Central memory CD4-positive, alpha-beta T cell (primary cell): ENCODE measurements at places on chromosomes 6 and 20.

DNA sequence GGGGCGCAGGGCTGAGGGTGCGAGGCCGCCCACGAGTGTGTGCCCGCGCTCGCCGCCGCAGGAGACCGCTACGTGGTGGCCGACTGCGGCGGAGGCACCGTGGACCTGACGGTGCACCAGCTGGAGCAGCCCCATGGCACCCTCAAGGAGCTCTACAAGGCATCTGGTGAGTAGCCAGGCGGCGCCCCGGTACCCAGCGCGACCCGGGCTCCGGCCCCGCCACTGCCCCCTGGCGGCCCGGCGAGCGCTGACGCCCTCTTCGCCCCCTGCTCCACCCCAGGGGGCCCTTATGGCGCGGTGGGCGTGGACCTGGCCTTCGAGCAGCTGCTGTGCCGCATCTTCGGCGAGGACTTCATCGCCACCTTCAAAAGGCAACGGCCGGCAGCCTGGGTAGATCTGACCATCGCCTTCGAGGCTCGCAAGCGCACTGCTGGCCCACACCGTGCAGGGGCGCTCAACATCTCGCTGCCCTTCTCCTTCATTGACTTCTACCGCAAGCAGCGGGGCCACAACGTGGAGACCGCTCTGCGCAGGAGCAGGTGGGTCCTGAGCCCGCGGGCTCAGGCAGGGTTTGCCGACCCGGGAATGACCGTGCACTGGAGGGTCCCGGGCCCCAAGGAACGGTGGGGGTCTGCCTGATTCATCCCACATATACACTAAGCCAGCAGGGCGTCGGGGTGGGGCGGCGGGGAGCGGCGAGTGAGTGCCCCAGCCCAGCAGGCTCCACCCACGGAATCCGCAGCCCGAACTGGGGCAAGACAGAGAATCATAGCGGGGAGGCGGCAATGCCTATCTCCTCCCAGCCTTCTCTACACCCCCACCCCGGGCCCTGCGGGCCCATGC is 17.4 kb downstream of the HSPA12B start:
- no peak for DNase-seq

- DNase-seq = no peak
Observed at GRCh38 chr6:68891419-68891818, 256.3 kb downstream of the ADGRB3 start.

DNA sequence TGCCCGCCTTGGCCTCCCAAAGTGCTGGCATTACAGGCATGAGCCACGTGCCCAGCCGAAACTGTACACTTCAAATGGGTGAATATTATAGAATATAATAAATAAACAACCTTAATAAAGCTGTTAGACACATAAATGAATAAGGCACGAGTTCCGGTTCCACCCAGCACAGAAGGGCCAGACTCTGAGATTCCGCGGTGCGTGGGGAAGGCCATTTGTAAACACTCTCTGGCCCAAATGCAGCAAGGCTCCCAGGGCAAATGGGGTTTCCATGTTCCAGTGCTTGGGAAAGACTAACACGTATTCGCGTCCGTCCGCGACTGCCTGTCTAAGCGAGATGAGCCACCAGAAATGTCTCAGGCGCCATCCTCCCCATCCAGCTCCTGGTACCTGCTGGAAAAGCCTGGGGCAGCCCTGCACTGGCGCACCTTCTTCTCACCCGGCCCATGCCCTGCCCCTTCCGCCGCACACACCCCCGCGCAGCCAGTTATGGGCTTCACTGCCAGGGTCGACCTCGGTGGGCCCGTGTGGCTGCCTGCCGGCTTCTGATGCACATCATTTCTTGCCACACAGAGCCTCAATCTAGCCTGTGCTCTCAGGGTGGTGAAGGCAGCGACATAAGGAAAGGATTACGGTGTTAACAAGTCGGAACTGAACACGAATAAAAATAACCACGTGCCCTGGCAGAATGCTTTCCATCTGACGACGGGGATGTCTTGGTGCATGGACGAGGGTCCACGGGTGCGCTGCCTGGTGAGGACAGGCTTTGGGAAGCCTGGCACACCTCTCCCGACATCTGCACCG is 5.5 kb upstream of the LSM14B start:
- DNase-seq = no peak

GRCh38 chr6:100144991-100145390 is 151.0 kb upstream of the MCHR2 start:
- DNase-seq = no peak

GRCh38 chr20:17967521-17968365 is 851 bp downstream of the SNX5 start:
- DNase-seq = no peak

GRCh38 chr6:112337209-112337638 is 9.9 kb upstream of the RFPL4B start:
- no peak for DNase-seq

DNA sequence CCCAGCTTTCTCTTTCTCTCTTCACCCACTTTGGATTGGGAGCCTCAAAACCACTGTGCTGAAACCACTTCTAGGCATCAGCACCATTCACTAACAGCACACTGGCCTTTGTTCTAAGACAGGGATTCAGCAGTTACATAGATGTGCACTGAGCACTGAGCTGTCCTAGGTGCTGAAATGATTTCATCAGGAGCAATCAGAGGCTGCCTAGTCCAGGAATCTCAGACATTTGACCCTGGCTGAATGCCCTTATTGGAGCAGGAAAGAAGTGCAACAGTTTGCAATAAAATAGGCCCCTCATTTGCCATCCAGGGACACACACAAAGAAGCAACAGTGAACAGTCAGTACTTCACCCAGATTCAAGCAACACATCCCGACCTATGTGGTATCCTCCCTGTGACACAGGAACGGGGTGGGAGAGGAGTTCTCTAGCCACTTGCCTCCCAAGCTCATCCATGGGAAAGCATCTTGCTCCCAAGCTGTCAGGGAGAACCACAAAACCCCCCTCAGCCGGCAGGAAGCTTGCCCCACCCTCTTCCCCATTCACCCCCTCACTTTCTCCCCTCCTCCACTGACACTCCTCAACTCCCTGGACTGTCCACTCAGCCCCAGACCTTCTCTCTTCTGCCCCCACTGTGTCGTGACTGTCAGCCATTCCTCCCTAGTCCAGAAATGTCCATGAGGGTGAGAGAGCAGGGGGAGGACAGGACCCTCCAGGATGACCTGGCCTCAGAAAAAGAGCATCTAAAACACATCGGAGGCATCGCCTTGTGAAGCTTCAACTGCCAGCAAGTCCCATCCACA is 304.4 kb downstream of the PREX1 start:
- DNase-seq = no peak

- DNase-seq = no peak
Observed at GRCh38 chr6:45838996-45839395, 176.7 kb downstream of the CLIC5 start.

- peak; percentile 3 for DNase-seq
Observed at GRCh38 chr20:35839904-35840303, 68.1 kb downstream of the PHF20 start.

GRCh38 chr6:133637874-133638273 is 251.0 kb upstream of the TCF21 start:
- DNase-seq = no peak

DNA sequence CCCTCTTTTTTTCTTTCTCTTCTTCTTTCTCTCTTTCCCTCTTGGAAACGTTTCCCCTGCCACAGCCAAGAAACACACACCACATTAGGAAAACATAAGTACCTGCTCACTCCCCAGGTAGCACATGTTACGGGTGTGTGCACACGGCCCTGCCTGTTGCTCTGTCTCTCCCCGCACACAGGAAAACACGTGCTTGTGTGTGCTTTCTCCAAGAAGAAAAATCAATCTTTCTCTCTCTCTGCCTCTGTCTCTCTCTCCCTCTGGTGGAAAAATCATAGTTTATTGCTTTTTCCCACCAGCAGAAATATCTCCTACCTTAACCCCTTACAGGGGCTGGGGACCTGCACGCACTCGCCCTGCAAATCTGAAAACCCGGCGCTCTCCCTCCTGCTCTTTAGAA is 102.3 kb downstream of the EDN3 start:
- no peak for DNase-seq
